ENCODE measurements at places on chromosomes 12 and 14.

- DNase-seq, result no peak
These were observed 943.0 kb downstream of the GALC start for GRCh38 chr14:87049950-87050349.

DNA sequence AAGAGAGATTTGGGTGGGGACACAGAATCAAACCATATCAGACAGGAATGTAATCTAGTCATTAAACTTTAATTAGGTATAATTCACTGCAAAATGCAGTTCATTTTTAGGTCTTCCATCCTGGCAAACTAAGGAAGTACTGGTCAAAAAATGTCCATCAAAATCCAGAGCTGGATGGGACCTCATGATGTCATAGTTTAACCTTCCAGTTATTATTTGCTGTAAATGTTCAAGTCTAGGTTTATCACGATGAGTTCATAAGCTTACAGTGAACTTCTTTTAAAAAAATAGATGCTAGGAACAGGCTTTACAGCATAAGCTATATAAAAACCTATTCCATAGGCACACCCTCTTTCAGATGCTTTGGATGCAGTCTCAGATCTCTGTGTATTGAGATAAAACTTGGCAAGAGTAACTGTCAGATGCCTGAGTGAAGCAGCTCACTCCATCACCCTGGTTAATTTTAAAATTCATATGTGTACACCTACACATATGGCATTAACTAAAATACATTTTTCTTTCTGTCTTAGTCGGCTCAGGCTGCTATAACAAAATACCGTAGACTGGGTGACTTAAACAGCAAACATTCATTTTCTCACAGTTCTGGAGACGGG lies 7.9 kb downstream of the SSPN start:
- no peak for DNase-seq

DNA sequence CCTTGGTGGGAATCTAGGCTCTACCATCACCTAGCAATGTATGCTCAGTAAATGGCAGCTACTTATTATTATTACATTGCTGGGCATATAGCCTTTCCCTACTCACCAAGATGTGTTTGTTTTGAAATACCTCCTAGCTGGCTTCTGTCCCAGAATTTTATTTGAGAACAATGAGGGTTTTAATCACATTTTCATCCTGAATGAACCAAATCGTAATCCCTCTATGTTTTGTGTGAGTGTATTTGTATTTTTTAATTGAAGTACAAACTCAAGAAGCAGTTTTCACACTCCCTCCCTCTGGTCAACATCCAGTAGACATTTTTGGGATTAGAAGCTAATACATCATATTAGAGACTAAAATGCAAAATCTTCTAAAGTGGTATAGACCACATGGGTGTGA lies 7.6 kb downstream of the SLC7A8 start:
- no peak for DNase-seq

DNA sequence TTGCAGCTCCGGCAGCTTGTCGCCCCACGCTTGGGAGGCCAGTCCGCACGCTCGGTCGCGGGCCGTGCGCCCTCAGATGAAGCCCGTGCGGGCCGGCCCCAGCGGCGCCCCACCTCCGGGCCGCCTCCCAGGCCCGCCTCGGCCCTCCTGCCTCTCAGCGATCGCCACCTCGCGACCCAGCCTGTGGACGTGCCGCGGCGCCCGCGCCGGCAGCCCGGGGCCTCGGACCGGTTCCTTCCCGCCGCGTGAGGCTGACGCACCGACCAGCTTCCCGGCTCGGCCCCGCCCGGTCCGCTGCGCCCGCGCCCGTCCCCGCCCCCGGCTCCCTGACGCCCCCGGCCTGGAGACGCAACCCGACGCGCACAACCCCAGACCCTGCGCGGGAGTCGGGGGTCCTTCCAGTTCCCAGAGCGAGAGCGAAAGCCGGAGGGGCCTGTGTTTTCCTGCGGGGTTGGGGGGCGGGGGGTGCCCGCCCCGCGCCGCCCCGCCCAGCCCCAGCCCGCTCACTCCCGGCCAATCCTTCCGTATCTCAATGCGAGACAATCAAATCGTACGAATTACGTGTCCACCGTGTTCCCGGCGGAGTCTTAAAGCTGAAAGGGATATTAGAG lies at the start of gene ERO1A:
Gene ERO1A (minus strand): TSS at position 78 of the 611 bp plus-strand sequence. CDS start 77 bp downstream, at position 1.
- DNase-seq, result peak; percentile 63

- peak; percentile 63 for DNase-seq
These were observed 13.3 kb downstream of the SLC15A4 start for GRCh38 chr12:128810182-128811127.

DNA sequence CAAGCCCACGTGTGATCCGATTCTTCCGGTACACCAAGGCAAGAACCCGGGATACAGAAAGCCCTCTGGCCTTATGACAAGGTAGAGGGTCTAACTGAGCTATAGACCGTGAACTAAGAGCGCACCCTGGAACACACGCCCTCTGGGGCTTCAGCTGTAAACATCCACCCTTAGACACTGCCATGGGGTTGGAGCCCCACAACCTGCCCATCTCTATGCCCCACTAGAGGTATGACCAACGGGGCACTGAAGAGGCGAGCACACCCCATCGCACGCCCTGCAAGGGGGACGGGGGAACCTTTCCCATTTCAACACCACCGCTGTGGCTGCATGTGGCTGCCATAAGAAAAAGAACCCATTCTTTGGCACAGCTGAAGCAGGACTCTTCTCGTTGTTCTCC lies 1206.0 kb upstream of the TMEM132C start:
- no peak for DNase-seq

DNA sequence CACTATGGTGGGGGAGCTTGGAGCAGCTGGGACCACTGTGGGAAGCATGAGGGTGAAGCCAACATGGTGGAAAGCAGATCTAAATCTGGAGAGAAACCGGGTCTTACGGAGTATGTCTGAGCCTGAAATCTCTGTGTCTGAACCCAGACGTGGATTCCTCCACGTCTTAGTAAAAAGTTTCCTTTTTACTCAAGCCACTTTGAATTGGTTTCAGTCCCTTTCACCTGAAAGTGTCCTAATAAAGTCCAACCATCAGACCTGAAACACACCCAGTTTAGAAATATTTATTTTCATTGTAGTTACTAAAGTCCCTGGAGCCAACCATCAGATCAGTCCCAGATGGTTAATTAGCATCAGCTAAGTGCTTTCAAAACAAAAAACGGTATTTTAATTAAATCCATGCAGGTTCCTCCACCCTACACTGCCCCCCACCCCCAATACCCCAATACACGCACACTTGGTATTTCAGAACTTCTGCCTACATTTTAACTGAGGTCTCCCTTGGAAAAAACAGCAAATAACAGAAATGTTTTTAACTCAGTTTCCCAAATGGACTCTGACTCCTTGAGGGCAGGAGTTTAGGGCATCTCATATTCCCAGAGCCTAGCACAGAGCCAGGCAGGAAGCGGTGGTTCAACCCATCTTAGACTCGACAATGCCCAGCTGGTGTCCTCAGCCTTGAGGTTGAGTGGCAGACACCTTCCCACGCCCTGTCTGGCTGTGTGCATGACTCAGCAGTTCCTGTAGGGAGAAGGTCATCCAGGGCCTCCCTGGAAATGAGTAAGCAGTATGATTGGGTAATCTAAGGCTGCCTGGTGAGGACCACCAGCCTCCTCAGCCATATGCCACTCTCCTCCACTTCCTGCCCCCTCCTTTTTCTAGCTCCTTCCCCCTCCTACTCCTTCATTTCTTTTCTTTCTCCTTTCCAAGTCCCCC lies 175.8 kb downstream of the TTC8 start:
- no peak for DNase-seq

- DNase-seq, result peak; percentile 26
These were observed 147.6 kb downstream of the CHST11 start for GRCh38 chr12:104604070-104604994.
